GM12892 (cell line): ENCODE measurements at places on chromosomes 7 and 10.

- DNase-seq: no peak
These were observed 25.8 kb upstream of the PSMG3 start for GRCh38 chr7:1595636-1596035.

GRCh38 chr10:114664127-114664526 is 6.1 kb upstream of the ABLIM1 start:
- no peak for DNase-seq

- no peak for DNase-seq
These were observed 83.3 kb downstream of the RNLS start for GRCh38 chr10:88499569-88500470.

- DNase-seq: no peak
These were observed 390.2 kb upstream of the COBL start for GRCh38 chr7:51706851-51707250.

GRCh38 chr10:42899036-42899435 is 116.4 kb downstream of the BMS1 start:
- DNase-seq: no peak

DNA sequence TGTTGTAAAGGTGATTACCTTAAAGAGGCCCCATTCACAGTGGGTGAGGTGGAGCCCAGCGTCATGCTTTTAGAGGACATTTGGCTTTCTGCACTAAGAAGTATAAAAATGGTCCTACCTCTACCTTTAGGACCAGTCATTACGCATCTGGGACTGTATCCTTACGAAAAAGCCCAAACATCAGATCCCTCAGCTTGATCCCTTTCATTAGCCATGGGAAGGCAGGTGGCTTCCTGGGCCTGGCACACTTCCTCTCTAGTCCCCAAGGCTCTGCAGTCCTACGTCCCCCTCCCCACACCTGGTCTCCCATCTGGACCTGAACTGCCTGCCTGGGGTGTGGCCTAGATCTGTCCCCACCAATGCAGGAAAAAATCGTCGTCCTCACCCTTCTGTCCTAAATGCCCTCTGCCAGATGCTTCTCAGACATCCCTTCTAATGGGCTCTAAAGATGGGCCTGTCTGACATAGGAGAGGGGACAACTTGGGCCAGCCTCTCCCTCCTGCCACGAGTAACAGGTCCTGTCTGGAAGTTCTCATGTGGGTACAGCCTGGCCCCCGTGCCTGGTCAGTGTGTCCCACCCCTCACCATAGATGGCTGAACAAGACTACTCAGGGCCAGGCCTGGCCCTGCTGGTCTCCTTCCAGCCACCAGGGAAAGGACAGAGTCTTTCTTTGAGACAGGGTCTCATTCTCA is 11.8 kb upstream of the SLC18A3 start:
- DNase-seq: no peak

GRCh38 chr10:103765981-103766380 is 89.4 kb downstream of the SH3PXD2A start:
- no peak for DNase-seq

DNA sequence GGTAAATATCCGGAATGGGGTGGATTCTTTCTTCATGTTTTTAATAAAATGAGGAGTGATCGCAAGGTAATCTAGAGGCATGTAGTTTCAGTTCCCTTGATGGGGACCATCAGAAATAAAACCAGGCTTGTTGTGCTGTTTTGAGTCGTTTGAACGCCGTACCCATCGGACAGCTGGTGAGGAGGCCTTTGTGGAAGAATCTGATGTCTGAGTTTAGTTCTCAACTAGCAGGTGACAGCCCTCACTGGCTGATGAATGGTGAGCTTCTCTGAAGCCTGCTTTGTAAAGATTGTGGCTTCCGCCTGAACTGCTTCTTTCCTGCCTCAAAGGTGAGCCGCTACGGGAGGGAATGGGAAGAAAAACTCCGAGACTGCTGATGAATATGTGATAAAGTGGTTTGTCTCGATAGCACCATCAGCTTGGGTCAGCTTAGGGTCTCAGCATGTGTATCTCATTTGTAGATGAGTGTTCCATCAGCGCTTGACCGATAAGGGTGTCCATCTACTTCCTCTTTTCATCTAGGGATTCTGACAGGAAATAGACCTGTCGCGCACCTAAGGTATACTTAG is 977 bp downstream of the TMEM248 start:
- no peak for DNase-seq

DNA sequence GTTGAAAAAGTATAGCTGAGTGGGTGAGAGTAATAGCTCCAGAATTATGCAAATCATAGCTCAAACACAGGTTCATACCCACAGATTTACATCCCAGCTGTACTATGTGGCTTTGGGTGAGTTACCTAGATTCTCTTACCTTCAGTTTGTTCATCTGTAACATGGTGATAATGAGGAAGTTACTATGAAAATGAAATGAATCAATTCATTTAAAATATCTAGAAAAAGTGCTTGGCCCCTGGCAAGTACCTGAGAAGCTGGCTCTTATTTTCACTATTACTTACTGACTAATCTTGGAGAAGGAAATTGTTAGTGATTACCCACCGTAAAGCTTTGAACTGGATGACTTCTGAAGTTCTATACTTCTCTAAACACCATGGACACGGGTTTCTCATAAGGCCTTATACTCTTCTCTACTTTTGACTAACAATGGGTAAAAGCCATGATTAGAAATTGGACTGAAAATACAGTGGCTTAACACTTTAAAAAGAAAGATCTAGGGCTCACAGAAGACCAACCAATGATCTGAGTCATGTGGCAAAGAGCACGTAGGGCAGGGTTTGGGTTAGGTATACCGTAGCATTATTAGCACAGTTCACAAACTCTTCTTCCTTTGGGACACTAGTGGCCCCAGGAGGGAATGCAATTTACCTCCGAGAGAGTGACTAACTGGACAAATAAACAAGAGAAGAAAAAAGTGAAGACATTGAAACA is 149.2 kb downstream of the PLPP4 start:
- DNase-seq: no peak

DNA sequence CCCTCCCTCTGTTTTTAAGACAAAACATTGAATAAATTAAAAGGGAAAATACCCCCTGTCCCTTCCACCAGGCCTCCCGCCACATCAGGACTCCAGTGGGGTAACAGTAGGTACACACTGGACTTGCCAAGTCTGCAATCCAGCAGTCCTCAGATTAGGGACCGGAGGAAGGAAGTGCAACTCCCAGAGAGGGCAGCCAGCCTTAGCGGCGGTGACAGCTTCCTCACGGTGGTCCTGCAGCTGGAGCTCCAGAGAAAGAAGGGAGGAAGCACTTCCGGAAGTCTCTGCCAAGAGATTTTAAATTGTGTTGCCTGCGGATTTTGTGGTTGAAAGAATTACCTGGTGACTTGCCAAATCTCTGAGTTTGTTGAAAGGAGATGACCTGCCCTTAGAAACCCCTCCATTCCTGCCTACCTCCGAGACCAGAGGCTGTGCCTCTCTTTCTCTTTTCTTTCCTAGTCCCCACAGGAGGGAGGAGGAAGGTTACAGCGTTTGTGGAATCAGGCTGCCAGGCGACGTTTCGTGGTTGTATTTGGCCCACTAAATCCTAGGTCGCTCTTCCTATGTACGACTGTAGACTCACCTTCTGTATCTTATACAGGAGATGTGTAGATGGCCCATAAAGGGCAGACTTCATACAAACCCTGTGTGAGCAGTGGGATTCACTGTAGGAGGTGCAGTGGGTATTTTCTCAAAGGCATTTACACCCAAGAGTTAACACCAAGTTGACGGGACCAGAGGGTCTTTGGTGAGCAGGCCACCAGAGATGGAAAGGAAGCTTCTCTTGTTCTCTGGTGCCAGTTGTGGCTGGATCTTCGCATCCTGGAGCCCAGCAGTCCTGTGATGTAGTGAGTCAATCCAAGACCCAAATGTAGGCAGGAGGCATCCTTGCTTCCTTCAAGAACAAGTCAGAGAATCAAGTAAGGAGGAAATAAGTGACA is 77.9 kb downstream of the INSIG1 start:
- no peak for DNase-seq

DNA sequence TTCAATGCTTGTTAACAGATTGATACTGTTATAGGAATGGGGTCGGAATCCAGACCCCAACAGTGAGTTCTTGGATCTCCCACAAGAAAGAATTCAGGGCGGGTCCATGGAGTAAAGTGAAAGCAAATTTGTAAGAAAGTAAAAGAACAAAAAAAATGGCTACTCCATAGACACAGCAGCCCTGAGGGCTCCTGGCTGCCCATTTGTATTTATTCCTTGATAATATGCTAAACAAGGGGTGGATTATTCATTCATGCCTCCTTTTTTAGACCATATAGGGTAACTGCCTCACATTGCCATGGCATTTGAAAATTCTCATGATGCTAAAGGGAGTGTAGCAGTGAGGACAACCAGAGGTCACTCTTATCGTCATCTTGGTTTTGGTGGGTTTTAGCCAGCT is 717.2 kb upstream of the KCND2 start:
- no peak for DNase-seq

GRCh38 chr7:77425101-77426051 is 9.2 kb upstream of the GSAP start:
- no peak for DNase-seq

DNA sequence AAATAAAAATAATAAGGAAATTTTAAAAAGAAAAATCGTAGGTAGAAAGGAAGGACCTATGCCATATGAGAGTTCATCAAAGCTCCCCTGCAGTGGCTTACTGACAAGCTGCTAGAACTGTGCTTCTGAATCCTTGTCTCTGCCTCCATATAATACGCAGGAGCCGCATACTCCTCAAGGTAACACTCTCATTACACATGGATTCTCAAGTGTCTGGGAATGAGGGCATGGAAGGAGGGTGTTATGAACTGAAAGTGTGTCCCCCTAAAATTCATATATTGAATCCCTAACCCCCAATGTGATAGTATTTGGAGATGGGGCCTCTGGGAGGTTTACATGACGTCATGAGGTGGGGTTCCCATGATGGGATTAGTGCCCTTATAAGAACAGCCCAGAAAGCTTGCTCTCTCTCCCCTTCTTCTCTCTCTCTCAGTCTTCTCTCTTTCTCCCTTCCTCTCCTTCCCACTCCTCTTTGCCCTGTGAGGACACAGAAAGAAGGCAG is 35.2 kb downstream of the CREB3L2 start:
- no peak for DNase-seq

GRCh38 chr7:140439359-140439758 is 35.5 kb downstream of the RAB19 start:
- no peak for DNase-seq

DNA sequence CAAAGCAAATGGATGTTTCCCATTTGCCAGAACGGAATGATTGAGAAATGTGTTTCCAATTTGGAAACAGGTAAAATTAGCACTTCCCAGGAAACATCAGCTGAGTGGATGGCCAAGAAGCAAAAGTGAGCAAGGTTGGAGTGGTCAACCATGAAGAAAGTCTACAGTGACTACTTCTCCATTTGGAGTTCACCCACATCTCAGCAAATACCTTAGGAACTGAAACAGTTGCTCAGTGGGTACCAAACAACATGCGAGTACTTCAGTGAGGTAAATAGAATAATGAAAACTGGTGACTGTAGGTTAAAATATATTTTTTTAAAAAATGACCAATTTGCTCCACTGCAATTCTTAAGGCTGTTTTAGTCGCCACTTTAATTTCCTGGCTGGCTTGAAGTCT is 57.7 kb downstream of the SLC16A9 start:
- no peak for DNase-seq

DNA sequence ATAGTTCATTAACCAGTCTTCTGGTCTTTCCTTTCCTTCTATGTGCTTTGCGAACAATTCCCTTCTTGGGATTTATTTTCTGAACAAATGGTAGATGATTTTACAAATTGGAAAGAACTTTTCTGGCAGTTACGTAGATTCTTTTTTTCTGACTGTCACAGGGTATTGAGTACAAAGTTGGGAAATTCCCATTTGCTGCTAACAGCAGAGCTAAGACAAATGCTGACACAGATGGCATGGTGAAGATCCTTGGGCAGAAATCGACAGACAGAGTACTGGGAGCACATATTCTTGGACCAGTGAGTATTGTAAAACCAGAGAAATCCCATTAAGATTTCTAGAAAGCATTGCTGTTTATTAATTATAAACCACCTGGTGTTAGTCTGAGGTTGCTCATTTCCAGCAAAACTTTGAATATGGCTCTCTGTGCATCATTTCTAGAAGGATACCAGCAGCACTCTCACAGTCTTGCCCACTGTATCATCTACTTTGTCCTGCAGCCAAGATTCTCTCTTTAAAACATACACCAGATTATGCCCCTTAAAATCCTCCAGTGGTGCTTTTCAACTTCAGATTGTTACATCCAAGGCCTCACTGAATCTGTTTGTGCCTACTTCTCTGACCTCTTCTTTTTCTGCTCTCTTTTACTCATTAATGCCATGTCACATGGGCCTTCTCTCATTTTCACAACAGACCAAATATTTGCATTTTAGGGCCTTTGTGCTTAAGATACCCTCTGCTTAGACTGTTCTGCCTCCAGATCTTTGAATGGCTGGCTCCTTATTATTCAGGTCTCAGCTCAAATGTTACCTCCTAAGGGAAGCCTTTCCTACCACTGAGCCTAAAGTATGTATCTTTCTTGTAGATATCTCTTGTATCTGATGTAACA is 27.0 kb downstream of the DLD start:
- no peak for DNase-seq

DNA sequence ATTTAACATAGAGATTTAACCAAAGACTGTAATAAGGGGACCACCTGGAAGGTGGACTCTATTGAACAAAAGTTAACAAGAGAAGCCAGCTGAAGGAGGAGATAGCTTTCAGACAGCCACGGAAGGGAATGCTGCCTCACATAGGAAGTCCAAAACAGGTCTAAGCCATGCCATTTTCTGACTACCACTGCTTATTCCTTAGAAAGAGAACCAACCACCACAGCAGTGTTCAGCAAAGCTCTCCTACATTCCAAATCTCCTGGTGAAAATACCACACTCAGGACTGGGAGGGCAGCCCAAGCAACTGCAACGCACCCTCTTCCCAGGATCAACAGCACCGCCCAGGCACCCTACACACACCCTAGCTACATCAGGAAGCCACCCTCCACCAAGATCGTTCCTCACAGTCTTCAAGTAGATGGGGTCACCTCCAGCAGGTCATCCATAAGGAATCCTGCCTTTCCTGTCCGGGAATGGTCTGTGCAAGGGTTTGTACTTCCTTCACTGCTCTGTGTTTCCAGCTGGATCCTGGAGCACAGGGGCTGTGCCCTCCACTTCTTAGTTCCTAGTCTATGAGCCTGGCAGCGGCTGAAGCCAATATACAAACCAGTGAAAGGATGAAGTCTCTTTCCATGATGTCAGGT is 2.5 kb downstream of the KIAA1549 start:
- no peak for DNase-seq

DNA sequence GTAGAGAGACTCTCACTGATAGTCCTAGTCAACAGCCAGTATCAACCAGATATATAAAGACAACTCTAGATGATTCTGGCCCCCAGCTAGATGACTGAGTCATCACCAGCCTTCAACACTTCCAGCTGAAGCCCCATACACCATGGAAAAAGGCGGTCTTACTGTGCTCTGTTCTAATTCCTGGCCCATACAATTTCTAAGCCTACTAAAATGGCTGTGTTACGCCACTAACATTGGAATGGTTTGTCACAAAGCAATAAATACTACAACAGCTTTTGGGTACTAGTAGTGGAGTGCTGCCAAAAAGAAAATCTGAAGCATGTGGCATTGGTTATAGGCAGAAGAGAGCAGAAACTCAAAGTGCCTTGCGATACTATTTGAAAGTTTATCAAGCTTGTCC is 13.0 kb upstream of the TES start:
- DNase-seq: no peak

GRCh38 chr10:83076443-83076842 is 1062.9 kb upstream of the GHITM start:
- no peak for DNase-seq
